ENCODE measurements at places on chromosomes 3 and 15.

DNA sequence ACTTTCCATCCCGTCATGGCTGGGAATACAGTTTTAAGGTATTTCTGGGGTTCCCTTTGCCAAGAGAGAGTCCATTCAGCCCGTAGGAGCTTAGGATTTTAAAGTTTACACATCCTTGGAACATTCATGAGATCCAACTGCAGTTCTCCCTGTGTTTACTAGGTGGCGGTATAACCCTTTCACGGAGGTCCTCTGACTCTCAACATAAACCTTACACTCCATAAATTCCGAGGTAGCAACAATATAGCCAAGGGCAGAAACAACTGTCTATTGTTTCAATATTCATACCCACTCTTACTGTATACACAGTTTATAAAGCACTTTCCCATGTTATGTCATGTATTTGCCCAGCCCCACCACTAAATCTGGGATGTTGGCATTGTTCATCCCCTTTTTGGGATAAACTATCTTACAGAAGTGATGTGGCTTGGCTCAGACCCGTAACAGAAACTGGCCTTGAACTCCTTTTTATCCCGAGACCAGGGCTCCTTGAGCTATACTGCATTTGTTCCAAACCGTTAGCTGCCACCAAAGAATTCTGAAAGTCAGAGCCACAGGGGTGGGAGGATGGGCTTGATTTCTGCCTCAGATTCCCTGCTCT, 69.2 kb upstream of the COL6A5 start:
- DNase-seq: no peak

DNA sequence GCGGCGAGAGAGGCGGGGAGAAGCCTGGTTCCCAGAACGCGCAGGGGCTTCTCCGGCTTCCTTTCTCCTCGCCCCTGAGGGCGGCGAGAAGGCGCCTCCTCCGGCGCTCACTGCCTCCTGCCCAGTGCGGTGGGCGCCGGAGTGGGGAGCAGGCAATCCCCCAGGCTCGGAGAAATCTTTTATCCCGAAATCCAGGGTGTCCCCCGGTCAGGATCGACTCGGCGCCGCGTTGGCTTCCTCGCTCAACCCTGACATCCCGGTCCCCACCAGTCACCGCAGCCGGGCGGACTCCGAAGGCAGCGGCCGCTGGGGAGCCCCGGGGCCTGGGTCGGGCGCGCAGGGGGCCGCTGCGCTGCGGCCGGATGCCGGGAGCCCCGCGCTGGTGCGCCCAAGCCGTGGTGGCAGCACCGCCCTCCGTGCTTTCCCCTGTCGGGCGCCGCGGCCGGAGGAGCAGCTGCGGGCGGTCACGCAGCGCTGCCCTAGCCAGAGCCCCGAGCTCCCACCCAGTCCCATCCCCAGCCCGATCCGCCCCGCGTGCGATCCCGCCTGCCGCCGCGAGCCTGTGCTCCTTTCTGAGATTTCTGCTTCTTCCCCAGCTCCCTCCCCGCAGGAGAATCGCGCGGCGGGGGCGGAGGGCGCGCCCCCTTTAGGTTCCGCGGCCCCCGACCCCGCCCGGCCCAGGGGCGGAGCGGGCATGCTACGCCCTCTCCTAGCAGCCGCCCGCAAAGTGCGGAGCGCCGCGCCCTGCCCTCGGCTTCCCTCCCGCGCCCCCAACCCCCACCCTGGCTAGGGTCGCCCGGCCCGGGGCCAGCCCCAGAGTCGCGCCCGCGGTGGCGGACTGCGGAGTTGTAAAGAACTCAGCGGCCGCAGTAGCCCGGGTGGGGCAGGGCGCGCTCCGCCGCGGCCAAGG, 683 bp upstream of the CACNA2D3 start:
- no peak for DNase-seq

DNA sequence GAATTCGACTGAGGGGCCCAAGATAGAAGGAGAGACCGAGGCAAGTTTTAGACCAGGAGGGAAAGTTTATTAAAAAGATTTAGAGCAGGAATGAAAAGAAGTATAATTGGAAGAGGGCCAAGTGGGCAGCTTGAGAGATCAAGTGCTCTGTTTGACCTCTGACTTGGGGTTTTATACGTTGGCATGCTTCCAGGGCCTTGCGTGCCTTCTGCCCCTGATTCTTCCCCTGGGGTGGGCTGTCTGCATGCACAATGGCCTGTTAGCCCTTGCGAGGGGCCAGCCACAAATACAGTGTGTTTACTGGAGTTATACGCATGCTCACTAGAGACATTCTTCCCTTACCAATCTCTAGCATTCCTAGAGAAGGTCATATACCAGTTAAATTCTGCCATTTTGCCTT, 70.7 kb upstream of the LARS2 start:
- no peak for DNase-seq

DNA sequence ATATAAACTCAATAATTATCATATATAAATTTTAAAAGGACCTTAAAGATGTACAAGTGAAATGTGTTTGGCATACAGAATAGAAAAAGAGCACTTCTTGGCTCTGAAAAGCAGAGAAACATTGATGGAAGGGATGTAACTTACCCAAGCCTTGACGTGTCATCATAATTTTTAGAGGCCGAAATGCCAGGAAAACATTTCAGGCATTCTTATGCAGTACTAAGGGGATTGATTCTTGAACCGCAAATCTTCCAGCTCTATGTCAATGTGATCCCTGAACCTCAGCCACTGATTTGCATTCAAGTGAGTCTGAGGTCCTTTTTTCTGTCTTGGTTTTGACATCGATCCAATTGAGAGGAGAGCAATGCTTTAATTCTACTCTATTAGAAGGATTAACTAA, 97.8 kb downstream of the CLDN1 start:
- DNase-seq: no peak

DNA sequence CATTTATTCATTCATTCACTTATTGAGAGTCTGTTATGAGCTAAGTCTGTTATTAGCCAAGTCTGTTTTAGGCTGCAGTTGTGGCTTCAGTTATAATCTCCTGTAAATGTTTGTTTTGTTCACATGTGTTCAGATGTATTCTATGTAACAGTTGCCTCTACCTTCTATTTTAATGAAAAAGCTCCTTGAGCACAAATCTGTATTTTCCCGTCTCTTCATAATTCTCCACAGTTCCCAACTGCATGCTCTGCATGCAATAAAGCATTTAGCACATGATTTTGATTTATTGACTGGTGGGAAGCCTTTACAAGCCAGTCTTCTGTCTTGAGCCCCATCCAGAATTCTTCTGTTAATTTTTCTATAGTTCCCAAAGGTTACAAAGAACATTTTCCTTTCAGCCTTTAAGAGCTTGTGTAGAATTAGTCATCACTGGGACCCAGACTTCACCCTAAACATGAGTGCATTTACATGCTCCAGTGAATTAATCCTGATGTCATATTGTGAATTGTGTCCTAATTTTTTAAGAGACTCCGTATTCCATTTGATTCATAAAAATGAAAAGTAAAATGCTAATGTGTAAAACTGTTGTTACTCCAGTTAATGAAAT, 122.3 kb upstream of the NR2E3 start:
- DNase-seq: no peak

GRCh38 chr3:139302084-139302800, 41.6 kb upstream of the MRPS22 start:
- DNase-seq: no peak

- DNase-seq: no peak
Observed at GRCh38 chr3:172704001-172704400, 6.9 kb downstream of the NCEH1 start.

DNA sequence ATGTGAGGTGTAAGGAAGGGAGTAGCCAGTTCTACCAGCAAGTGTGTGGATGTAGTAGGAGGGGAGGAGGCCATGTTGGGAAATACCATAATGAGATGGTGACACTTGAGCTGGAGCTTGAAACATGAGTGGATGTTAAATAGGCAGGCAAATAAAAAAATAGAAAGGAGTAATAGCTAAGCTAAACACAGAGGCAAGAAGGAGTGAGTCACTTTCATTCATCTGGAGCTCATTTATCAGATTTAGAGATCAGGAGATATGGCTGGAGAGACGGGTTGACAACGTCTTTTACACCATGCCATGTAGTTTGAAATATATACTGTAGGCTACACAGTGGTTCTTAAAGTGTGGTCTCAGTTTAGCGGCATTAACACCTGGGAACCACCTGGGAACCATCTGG, 390.5 kb downstream of the DIPK2A start:
- DNase-seq: no peak

DNA sequence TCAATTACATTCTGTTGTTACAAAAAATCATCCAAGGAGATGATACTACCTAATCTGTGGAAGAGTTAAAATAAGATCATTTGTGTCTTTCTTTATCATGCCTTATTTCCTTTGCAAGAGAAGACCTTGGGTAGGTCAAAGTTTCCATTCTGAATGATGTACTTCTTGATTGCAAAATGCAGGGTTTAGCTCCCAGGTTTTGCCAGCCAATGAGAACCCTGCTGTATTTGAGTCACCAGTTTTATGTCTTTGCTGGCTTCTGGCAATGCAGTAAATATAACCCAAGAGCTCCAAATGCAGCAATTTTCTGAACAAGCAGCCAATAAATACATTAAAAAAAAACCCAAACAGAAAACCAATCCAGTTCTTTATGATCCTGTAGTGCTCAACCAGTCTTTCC, 204.9 kb downstream of the CADPS start:
- no peak for DNase-seq

- DNase-seq: no peak
Observed at GRCh38 chr3:56025326-56025725, 442.9 kb downstream of the ERC2 start.

GRCh38 chr3:152505926-152506325, 237.2 kb downstream of the MBNL1 start:
- DNase-seq: peak; percentile 41

GRCh38 chr3:56682462-56683121, 473 bp downstream of the TASOR start:
- DNase-seq: peak; percentile 86

GRCh38 chr3:112585782-112586181, 23.9 kb downstream of the SLC35A5 start:
- DNase-seq: no peak

DNA sequence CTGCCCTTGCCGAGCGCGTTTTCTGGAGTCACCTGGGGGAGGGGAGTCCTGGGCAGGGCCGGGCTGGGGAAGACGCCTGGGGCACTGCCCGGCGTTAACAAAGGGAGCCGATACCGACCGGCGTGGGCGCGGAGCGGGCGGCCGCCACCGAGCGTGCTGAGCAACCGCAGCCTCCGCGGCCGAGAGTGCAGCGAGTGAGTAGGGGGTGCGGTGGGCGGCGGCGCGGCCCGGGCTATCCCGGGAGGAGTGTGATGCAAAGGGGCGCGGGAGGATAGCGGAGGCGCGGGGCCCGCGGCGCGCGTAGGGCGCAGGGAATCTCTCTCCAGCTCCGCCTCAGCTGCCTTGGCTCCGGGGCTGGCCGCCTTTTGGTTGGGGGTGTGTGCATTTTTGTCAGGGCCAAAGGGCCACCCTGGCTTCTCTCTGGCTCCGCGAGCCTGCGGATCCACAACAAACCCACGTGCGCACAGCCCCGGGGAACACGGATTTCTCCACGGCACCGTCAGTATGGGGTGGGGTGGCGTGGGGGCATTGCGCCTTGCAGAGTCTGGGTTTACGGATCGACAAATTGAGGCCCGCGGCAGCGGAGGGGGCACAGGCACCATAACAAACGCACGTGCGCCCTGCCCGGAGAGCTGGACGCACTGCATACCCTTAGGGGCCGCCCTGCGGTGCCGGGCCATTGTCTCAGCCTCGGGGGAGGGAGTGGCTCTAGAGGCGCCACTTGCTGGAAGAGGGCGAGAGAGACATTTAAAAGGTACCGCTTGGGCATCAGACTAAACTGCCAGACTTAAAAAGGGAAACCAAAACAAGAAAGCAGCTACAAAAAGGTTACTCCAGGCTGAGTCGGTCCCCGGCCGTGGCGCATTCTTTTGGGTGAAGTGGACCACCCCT, 560 bp downstream of the ST6GAL1 start:
- peak; percentile 75 for DNase-seq

DNA sequence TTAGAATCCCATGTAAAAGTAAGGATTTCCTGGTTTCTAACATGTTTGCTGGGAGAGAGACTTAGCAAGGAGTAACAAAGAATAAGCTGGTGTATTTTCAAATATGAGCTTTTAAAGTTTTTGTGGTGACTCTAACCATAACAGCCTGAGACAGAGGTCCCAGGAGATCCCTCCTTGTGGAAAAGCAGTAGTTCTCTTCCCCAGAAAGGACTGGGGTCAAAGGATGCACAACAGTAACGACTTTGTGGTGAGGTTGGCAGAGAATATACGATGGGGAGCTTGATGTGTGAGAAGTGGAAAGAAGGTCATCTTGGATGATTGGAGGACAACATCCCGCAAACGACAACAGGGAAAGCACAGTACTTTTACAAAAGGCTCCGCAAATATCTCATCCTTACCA, 38.2 kb downstream of the ABHD5 start:
- DNase-seq: no peak

- DNase-seq: no peak
Observed at GRCh38 chr3:48848816-48849515, 1.3 kb upstream of the PRKAR2A start.

DNA sequence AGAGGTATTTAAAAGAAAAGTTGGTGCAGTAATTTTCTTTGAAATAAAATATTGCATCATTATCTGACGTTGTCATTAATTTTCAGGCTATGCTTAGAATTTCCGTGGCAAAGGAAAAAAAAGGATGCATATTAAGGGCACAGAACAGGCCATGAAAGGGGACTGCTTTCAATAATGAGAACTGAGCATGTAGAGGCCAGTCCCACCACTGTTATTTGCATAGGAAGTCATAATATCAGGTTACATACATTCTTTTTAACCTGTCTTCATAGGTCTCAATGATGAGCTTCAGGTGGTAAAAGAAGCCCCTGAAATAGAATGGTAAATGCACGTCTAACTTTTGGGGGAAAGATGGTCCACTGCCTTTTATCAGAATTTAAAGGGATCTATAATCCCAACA, 272.1 kb upstream of the ALCAM start:
- no peak for DNase-seq

GRCh38 chr3:126339466-126339865, 17.7 kb downstream of the KLF15 start:
- no peak for DNase-seq

GRCh38 chr3:32401556-32402081, 10.0 kb downstream of the CMTM7 start:
- DNase-seq: peak; percentile 70

DNA sequence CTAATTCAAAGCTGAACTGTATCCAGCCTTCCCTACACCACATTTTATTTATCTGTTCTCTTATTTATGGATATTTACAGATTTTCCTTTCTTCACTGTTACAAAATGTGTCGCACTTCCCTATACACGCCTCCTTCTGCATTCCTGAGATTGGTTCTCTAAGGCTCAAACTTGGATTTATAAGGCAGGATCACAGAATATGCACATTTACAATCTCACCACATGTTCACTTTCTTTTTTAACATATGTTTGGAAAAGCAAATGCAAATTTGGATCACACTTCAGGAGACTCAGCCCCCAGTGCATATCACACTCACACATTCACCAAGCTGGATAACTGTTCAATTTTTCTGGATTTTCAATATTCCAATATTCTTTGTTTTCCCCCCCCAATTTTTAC, 31.8 kb upstream of the ARHGEF3 start:
- DNase-seq: no peak
